Inflammatory macrophage treated with lipopolysaccharide for 1 hour (primary cell): ENCODE measurements at places on chromosomes 2 and 18.
A peak's percentile ranks its signal among the peaks of the same experiment; 100 is the strongest.

- no peak for DNase-seq
Measured at GRCh38 chr2:200406379-200406778, 99.9 kb downstream of the SPATS2L start.

DNA sequence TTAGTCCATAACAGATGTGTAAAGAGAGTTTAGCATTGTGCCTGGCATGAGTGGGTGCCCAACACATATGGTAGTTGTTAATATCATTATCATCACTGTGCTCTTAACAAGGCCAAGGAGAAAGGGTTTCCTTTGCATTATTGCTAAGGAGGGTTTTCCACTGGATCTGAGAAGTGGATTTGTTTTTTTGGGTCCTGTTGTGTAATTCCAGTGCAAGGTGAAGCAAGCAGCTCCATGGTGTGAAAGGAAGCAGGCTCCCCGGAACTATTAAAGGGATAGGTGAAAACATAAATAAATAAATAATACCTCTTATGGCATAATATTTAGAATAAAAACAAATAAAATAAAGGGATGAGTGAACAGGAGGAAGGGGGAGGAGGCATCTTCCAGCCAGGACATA, 65.3 kb downstream of the MTCL1 start:
- no peak for DNase-seq

- DNase-seq: no peak
Measured at GRCh38 chr2:31874071-31874470, 136.7 kb downstream of the MEMO1 start.

- no peak for DNase-seq
Measured at GRCh38 chr2:203983064-203983715, 46.6 kb downstream of the ICOS start.

- no peak for DNase-seq
Measured at GRCh38 chr2:72949045-72949444, 31.7 kb downstream of the EMX1 start.

DNA sequence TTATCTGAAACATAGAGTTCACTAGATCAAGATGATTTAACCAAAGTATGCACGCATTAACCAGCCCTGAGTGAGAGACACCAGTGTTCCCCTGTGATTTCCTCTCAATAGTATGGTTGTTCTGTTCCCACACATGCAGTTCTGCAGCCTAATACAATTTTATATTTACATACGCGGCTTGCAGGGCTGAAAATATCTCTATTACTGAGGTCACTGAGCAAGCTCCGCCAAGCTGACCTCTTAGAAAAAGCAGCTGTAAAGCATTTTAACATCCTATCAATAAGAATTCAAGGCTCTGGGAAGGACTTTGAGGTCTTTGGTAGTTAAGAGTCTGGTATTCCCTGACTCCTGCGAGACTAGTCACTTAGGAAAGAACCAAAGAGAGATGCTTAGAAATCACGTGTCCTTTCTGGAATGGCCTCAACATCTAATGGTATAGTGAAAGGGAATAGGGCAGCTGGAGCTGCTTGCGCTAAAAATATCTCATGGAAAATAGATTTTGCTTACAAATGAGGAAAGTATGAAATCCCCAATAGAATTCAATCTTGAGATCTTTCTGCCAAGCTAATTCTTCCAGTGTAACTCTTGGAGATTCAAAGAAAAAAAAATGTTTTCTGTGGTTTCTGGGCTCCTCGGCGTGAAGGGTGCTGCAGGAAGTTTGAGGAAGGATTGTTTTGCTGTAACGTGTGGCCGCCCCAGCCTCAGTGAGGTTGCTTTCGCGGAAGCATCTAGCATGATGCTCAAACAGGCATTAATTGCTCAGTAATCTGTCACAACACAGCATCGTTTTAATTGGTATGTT, 59.2 kb downstream of the DOCK10 start:
- DNase-seq: no peak

- no peak for DNase-seq
Measured at GRCh38 chr2:95014126-95014708, 11.3 kb upstream of the MAL start.

GRCh38 chr2:3728104-3729054, 25.0 kb downstream of the DCDC2C start:
- DNase-seq: peak; percentile 21

- DNase-seq: no peak
Measured at GRCh38 chr2:85448461-85449213, 30.1 kb downstream of the SH2D6 start.

- no peak for DNase-seq
Measured at GRCh38 chr2:101094351-101094750, 56.8 kb downstream of the TBC1D8 start.

GRCh38 chr2:240925568-240926515, 19.7 kb downstream of the CROCC2 start:
- DNase-seq: no peak
